Amniotic stem cell (primary cell): ENCODE measurements at places on chromosomes 6 and 20.
A peak's percentile ranks its signal among the peaks of the same experiment; 100 is the strongest.

DNA sequence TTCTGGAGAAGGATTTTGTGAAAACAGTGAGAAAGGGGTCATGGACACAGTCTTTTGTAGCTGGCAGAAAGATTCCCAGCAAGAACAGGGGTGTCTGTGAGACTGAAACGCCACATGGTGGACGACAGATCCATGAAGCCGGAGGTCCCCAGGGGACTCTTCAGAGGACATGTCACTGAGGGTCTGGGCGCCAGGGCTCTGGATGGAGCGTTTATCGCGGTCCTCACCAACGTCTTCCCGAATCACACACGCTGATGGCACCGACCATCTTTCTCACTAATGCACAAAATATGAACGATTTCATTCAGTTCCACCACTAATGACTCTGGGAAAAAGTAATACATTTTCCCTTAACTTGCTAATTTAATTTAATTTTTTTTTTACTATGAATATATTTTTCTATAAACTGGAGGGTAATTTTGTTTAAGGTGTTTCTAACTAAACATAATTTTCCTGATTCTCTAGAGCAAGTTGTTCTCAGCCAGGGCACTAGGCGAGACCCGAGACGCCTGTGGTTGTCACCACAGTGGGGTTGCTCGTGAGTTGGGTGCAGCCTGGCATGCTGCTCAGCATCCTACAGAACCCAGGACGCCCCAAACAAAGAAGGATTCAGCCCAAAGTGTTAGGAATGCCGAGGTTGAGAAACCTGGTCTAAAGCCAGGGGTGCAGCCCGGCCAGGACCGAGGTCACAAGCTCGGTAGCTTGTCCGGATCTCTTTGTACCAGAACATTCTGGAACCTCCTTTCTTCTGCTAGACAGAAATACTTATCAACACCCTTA is 306.2 kb downstream of the TAF4 start:
- DNase-seq = no peak

GRCh38 chr6:51541847-51542246 is 545.6 kb downstream of the PKHD1 start:
- DNase-seq = no peak

DNA sequence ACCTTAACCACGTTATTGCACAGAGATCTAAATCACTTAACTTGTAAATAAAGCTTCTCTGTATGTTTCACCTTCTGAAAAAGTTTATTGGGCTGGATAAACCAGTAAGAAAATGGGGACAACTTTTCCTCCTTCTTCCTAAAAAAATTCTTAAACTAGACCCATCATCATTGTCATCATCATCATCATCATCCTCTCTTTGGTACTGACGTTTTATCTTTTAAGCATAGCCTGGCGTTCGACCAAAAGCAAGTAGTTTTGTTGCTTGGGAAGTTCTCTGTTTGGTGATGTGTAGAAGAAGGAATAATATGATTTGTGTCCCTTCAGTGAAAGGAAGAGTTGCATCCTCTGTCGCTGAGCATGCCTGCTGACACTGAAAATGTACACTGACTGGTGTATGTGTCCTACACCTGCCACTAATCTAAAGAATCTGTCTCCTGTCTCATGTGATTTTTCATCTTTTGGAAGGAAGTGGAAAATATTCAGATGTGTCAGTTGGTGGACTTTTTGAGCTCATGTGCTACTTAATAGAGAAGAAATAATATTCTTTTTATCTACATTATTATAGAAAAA is 2.5 kb downstream of the CLVS2 start:
- DNase-seq = no peak

DNA sequence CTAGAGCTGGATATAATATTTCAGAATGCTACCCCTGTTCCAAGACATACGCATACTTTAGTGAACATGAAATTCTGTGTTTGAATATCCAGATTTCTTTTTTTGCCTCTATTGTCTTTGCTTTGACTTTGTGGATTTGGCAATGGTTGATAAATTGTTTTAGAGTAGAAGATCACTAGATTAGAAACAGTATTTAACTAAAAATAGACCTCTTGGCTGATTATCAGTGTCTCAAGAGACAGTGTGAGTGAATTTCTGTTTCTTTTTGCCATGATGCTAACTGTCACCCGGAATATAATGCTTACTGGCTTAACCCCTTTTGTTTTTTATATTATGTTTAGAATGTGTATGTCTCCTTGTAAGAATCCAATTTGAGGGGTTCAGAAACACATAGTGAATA is 102.5 kb downstream of the PLCB1 start:
- no peak for DNase-seq

GRCh38 chr6:69416776-69417175 is 380.0 kb downstream of the LMBRD1 start:
- DNase-seq = no peak

- DNase-seq = peak; percentile 38
Measured at GRCh38 chr6:7238900-7239589, 74.0 kb downstream of the SSR1 start.

- DNase-seq = no peak
Measured at GRCh38 chr20:37379967-37380828, 34.3 kb downstream of the SRC start.

GRCh38 chr6:25369036-25369432 is 89.9 kb downstream of the CARMIL1 start:
- no peak for DNase-seq

GRCh38 chr6:109840034-109840433 is 138.1 kb upstream of the GPR6 start:
- DNase-seq = no peak

GRCh38 chr20:21505161-21505809 is 8.6 kb downstream of the NKX2-2 start:
- DNase-seq = no peak

DNA sequence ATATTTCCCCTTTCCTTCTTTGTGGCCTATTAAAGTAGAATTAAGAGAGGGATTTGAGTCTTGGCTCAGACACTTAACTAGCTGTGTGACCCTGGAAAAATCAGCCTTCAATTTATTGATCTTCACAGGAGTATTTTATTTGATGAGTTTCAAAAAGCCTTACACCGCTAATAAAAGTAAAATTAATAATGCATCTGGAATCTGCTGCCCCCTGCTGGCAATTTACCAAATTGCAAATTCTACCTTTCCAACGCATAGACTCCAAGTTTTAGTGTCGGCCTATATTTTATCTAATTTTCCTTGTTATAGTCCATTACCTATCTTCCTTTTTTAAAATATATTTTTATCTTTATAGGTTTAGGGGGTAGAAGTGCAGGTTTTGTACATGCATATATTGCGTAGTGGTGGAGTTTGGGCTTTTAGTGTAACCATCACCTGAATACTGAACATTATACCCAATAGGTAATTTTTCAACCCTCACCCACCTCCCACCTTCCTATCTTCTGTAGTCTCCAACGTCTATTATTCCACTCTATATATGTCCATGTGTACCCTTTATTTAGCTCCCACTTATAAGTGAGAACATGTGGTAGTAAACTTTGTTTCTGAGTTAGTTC is 46.3 kb downstream of the GOPC start:
- DNase-seq = no peak

DNA sequence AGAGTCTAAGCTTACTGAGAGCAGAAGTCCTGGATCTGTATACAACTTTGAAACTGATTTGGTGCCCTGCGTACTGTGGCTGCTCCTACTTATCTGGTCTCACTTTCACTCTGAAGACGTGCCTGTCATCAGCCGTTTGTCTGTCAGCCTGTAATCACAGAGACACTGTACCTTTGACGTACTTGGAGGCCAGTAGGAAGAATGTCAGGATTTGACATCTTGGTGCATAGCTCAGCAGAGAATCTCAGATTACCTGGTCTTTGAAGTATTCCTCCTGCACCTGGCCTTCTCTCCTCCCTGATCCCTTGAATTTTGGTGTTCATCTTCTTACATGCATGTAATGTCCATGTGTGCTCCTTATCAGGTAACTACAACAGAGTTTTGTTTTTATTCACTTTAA is 37.7 kb downstream of the DSE start:
- no peak for DNase-seq

DNA sequence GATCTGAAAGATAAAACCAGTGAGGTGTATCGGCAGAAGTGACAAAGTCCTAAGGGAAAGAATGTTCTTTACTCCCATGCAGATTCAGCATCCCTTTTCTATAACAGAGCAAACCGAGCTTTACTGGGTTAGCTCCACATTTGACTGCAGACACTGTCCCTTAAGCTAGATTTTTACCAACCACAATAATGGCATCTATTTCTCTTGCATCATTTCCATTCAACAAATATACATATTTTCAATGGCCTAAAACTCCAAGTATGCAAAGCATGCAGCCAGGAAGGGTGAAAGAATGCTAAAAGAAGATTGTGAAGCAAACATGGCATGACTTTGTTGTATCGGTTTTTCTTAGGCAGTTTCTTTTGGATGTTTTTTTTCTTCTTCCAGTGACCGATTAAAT is 255.4 kb downstream of the OGFRL1 start:
- no peak for DNase-seq

- DNase-seq = no peak
Measured at GRCh38 chr6:74936886-74937285, 269.0 kb downstream of the COL12A1 start.

DNA sequence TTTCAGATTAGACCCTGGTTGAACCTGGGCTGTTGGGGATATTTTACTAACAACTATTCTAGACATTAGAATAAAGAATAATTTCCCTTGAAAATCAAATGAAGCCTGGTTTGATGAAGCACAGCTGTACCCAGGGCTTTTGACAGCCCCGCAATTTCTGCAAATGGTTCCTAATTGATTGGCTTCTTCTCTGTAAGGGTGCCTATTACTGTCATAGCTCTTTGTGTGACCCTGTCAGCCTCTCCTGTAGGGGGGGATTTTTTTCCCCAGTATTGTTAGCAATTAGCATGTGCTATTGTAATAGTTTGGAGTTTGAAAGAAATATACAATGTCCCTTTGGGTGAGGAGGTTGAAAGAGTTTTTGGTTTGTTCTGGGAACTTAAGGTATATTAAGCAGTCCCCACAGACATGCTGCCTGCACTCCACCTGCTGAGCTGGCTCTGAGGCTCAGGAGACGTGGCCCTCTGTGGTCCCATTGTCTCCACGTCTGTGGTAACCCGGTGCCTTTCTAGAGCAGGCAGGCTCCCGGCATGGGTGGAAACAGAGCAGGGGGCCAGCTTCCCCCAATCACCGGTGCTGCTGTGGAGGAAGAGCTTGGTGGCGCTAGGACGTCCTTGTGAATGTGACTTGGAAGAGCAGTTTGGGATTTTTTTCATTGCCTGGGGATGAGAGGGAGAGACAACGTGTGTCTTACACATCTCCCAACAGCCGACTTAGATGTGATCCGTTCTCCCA is 47.3 kb upstream of the CLDN20 start:
- DNase-seq = no peak

DNA sequence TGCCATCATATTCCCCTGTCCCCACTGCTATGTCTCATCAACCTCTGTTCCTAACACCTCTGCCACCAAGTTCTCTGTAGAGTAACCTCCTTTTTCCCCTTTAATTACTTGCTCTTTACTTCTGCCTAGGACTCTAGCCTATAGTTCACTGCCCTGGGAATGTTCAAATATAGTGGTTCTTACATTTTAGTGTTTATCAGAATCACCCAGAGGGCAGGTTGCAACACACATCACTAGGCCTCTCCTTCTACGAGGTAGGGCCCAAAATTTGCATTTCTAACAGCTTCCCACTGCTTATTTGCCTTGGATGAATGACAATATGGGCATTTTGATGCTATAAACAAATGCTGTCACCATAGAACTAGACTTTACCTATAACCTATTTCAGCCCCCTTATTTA is 23.1 kb upstream of the C6orf141 start:
- DNase-seq = no peak

GRCh38 chr6:113597231-113597583 is 259.9 kb upstream of the MARCKS start:
- DNase-seq = no peak

DNA sequence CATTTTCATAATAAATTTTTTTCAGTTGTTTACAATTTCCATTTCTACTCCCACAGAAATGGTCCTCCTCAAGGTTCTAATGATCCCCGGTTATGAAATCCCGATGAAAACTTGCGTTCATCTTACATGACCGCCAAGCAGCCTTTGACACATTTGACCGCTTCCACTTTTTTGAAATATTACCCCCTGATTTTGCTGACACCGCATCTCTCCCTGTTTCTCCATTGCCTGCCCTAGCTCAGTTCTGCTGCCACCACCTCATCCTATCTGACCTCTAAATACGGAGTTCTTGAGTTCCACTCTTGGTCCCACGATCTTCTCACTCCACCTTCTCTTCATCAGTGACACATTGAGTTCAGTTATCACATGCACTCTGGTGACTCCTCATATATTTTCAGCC is 74.1 kb downstream of the SLC35B3 start:
- DNase-seq = no peak

DNA sequence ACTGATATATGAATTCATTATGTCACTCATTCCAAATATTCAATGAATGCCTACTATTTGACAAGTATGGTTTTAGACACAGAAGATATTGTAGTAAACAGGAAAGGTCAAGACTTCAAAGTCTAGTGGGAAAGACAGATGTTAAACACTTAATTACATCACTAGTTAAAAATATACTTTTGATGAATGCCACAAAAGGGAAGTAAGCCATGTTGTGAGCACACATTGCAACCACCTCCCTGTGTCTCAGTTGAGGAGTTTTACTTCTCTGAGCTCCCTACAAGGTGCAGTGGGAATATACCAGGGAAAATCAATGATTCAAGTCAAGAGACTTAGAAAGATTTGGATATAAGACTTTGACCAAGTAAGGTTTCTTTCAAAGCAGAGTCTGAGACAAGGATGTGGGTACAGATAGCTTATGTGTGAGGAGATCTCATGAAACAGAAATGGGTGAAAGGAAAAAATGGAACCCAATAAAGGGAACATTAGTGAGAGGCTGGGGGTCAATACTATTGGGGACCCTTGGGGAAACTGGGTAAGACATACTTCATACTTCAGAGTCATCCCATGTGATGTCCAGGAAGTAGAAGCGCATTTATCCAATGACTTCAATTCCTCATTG is 503.7 kb downstream of the KIF16B start:
- DNase-seq = no peak

DNA sequence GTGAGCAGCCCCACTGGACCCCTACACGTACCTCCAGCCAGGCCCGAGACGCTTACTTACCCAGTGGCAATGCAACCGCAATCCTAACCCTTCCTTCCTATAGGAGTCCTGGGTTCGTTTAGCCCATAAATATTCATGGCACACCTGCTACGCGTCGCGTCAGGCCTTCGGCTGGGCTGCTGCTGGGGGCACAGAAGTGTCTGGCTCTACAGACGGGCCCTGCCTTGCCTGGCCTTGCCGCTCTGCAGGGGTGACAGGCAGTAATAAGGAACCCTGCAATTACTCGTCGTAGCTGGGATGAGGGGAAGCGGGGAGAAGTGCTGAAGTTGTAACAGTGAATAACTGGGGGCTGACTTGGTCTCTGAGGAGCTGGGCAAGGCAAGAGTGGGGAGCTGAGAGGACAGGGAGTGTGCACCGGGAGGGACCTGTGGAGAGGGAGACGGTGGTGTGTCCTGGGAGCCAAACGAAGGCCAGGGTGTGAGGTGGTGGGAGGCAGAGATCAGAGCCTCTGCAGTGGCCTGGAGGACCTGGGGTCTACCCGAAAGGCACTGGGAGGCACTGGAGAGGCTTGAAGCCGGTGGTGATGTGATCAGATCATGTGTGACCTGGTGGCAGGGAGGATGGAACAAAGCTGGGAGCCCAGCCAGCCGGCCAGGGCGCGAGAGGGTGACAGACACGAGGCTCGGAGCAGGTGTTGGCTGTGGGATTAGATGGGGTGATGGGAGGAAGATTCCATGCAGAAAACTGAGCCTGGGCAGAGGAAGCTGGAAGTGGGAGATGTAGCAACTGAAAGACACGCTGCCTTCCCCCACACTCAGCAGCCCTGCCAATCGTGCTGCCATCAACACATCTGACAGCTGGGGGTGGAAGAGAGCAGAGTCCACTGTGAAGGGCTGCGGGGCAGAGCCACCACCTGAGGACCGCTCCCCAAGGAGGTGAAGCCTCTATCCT is 36.4 kb downstream of the PSMG4 start:
- DNase-seq = no peak

- peak; percentile 70 for DNase-seq
Measured at GRCh38 chr6:11616200-11616611, 78.7 kb downstream of the TMEM170B start.
